Stimulated activated CD4-positive, alpha-beta T cell treated with anti-CD3 and anti-CD28 coated beads, Interleukin-1b, Interleukin-23, amount 100 ng/mL, for 48 hours (primary cell): ENCODE measurements at places on chromosomes 6 and 20.

- DNase-seq, result no peak
Observed at GRCh38 chr20:46828471-46828870, 66.2 kb upstream of the EYA2 start.

DNA sequence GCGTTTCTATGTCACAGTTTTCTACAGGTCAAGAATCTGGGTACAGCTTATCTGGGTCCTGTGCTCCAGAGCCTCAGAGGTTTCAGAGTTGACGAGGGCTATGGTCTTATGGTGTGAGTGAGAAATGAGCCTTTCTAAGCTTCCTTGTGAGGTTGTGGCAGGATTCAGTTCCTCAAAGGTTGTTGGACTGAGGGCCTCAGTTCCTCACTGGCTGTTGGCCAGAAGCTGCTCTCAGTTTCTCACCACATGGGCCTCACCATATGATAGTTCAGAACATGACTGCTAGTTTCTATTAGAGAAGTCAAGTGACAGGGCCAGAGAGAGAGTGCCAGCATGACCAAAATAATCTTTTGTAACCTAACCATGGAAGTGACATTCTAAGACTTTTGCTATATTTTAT lies 96.1 kb downstream of the NUS1 start:
- DNase-seq, result no peak

GRCh38 chr6:7974938-7975763 lies 64.6 kb upstream of the TXNDC5 start:
- no peak for DNase-seq

DNA sequence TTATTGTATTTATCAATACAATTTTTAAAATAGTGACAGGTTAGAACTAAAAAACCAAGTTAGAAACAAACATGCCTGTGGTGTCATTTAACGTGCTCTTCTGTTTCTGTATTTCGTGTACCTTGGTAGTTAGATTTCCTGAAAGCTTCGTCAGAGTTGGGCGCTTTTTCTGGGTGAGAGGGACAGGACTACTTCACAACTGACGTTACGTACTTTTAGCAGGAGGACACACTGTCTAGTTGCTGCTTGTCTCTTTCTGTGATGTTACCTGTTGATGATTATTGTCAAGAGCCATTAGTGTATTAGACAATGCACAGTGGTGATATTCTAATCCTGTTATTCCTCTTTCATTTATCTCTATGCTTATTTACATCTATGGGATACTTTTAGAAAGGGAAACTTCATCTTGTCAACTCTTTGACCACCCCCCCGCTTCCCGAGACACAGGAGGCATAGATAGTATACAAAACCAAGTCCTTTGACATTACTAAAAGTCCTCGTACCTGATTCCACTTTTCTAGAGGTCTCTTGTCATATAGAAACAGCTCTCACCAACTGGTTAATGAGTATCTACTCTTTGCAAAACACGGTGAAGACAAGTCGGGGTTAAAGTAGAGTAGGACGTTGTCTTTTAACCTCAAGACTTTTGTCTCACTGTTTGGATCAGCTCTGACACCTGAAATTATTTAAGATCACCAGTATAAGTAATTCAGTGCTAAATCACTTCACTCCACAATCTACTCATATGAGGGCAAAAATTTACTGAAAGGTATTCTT lies 96.3 kb downstream of the LYRM2 start:
- DNase-seq, result no peak

DNA sequence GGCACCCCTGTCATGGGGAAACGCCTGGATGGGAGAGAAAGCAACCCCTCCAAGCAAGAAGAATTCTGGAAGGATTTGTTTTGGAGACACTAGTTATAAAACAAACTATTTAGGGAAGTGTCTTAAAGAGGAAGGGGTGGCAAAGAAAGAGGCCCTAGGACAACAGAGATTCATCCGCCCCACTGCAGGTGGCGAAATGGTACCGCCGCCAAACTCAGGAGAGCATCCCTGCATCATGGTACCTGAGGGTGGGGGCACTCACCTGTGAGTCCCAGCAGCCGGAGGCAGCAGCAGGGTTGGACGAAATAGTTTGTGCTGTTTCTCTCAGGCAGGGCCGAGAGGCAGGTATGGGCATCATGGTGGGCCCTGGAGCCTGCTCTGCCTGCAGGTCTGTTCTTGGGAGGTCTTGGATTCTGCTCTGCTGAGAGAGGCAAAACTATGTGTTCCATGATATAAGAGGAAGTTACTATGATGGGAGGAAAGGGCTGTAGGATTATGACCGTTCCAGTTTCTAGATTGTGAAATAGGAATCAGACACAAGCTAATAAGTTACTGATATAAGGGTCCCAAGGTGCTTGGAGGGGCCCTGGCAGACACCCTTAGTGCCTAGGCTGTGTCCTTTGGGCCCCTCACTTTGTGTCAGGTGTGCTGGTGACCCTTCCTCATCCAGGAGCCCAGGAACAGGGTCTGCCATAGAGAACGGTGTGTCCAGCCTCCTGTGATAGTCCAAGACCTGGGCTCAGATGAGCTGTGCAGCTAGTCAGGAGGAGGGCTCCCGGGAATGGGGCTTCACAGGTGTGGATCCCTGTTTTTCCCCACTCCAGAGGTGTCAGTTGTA lies 20.4 kb downstream of the SIRPD start:
- no peak for DNase-seq

- DNase-seq, result no peak
Observed at GRCh38 chr6:131368198-131368911, 204.7 kb upstream of the ARG1 start.

- DNase-seq, result no peak
Observed at GRCh38 chr20:50725724-50726005, 5.7 kb upstream of the PARD6B start.

GRCh38 chr20:33175123-33175522 lies 7.2 kb downstream of the BPIFA2 start:
- DNase-seq, result no peak

DNA sequence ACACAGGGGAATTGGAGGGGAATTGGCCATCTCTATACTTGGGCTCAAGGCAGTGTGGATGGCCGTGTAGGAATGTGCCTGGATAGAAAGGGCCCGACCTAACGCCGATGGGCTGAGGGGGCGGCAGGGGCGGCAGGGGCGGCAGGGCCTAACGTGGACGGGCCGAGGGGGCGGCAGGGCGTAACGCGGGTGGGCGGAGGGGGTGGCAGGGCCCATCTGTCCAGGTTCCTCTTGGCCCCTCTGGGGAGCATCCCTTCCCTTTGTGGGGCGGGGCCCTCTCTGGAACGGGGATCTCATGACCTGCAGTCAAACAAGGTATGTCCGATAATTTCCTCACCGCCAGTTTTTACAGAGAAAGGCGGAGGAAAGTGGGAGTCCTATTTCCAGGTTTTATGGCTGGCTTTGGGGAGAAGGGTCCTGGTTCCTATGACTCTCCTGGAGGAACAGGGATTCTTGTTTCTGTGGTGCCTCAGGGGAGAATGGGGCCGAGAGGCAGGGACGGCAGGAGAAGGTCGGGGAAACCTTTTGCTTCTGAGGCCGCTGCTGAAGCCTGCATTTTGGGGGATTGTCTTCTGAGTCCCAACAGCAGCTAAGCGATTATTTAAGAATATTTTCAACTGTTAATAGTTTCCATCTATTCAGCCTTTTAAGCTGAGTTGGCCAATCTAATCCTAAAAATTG lies 100.8 kb upstream of the FRMD1 start:
- no peak for DNase-seq

GRCh38 chr6:37085198-37085597 lies 79.7 kb downstream of the FGD2 start:
- no peak for DNase-seq

DNA sequence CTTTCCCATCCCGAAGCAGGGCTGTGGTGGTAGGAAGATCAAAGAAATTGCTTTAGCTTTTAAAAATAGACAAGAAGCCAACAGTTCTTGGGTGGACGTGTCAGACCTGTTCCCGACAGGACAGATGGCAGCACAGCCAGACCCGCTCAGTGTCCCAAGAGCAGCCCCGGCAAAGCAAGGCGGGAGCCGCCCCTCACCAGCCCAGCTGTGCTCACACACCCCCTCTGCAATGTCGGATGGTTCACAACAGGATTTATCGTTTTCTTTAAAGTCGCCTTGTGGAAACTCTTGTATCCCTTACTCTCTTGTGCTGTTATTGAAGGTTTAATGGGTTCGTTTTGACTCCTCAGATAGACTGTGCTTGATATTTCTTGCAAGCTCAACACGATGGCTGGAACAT lies 302.4 kb downstream of the THBS2 start:
- no peak for DNase-seq

GRCh38 chr6:112247275-112247674 lies 7.1 kb downstream of the LAMA4 start:
- no peak for DNase-seq

- DNase-seq, result no peak
Observed at GRCh38 chr20:57650756-57651483, 30.7 kb upstream of the ZBP1 start.

DNA sequence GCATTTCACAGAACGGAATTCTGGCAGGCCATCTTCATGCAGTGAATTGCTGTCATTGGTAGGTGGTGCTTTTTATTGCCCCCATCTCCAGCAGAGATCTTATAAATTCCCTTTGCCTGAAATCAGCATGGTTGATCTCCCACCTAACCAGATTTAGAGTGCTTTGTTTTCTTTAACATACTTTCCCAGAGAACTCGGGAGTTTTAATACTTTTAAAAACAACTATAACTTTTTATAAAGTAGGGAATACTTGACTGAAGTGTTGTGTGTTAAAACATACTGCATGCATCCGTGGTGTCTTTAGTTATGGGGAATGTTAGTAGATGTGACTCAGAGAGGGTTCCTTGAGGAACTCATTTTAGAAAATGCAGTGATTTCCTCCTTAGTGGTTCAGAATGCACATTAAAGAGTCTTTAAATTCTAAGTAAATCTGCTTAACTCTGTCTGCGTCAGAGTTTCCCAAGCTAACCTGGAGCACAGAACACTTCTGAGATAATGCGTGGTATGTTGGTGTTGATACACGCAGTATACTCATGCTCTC lies 54.9 kb downstream of the AKAP12 start:
- no peak for DNase-seq

GRCh38 chr6:134956032-134956431 lies 6.1 kb upstream of the ALDH8A1 start:
- peak; percentile 14 for DNase-seq

DNA sequence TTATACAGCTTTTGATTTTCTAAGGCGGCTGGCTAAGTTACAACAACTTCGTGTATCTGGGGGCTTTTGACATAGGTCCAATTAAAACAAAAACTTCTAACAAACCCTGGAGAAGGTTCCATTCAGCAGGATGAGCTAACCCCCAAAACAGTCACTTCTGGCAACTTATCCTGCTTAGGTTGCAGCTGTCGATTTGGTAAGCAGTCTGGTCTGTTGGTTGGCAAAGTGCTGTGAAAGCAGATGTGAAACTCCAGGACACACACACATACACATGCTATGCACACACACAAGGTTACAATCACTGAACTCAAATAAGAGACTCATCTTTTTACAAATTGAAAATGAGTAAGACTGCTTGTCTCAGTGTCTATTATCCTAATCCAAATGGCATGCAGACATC lies 119.0 kb upstream of the STMND1 start:
- no peak for DNase-seq

- no peak for DNase-seq
Observed at GRCh38 chr6:163291622-163292021, 122.9 kb upstream of the QKI start.

GRCh38 chr6:105107207-105107606 lies 72.6 kb downstream of the POPDC3 start:
- DNase-seq, result no peak

GRCh38 chr6:159324596-159324995 lies 155.4 kb downstream of the FNDC1 start:
- DNase-seq, result no peak

GRCh38 chr20:36199345-36200257 lies 36.7 kb upstream of the AAR2 start:
- peak; percentile 71 for DNase-seq

- DNase-seq, result peak; percentile 32
Observed at GRCh38 chr6:43269273-43270007, 26.2 kb downstream of the TTBK1 start.

- no peak for DNase-seq
Observed at GRCh38 chr6:143607168-143607567, 70.6 kb upstream of the PHACTR2 start.

- DNase-seq, result no peak
Observed at GRCh38 chr20:38862226-38862625, 56.7 kb downstream of the PPP1R16B start.

DNA sequence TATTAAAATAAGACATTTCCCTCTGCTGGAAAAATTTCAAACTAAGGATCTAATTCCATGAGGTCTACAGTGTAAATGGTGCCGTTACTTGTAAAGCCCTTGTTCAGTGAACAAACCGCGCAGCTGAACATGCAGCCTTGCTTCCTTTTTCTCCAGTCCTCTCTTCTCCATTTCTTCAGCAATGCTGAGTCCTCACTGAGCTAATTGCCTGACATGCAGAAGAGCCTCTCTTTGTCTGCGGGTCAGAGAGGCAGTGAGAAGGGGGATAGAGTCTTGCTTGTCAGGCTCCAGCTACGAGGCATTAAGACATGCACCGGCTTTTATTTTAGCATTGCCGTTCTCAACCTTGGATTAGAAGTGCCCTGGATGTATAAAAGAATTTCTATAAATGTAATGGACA lies 25.7 kb downstream of the ZDHHC14 start:
- DNase-seq, result no peak

GRCh38 chr20:35014537-35014936 lies 58.9 kb downstream of the MYH7B start:
- no peak for DNase-seq

DNA sequence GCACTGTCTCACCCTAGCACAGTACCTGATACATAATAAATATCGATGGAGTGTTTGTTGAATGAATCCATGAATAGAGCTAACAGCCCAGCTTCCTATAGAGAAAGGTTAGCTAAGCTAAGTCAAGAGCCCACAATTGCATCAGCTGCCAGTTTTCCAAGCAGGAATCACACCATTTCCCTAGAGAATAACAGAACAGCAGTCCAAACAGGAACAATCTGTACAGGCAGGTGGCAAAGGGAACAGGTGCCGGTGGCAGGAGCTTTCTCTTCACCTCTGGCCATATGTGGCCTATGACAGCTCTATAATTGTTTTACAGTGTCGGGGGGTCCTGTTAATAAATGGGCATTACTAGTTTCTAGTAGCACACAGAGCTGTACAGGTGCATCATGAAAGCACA lies 38.8 kb downstream of the ISM1 start:
- DNase-seq, result no peak

DNA sequence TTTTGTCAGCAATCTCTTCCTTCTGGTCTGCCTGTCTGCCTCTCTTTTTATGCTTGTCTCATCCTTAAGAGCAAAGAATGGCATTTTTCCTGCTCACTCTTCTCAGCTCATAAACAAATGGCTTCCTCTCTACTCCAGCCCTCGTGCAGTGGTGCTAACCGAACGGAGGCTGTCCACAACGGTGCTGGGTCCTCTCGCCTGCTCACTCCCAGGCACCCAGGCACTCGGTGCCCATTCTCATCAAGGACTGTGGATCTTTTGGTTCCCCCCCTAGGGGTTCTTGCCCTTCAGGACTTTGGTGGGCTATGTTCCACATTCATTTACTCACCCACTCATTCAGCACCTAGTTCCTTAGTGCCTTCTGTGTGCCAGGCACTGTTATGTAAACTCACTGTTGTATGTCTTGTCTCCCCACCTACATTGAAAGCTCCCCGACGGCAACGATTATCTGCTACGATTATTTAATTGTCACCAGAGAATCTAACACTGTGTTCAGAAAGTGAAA lies 113.9 kb downstream of the FYN start:
- DNase-seq, result no peak
